ENCODE measurements at places on chromosomes 4 and X.

DNA sequence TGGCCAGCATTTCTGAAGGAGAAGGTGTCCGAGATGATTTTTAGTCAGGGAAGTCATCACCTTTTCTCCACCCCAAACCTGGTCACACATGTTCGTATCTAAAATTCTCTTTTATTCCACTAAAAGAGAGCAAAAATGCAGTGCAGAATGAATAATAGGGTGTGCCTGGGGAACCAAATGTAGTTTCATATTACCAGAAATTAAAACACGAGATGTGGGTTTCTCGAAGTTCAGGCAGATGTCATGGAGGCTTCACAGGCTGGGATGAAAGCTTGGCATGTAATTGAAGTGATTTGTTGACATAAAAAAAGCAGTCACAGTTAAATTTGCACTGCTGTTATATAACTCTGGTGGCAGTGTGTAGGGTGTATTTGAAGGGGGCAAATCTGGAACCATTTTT, 165.5 kb upstream of the PDE5A start:
- no peak for DNase-seq

DNA sequence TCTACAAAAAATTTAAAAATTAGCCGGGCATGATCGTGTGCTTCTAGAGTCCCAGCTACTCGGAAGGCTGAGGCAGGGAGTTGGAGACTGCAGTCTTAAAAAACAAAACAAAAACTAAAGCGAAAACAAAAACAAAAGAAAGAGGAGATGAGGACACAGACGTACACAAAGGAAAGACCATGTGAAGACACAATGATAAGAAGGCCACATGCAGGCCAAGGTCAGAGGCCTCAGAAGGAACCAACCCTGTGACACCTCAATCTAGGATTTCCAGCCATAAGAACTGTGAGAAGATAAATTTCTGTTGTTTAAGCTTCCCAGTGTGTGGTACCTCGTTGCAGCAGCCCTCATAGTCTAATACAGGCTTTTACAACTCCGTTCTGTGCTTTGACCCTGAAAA, 177.0 kb upstream of the ATP6AP2 start:
- no peak for DNase-seq

DNA sequence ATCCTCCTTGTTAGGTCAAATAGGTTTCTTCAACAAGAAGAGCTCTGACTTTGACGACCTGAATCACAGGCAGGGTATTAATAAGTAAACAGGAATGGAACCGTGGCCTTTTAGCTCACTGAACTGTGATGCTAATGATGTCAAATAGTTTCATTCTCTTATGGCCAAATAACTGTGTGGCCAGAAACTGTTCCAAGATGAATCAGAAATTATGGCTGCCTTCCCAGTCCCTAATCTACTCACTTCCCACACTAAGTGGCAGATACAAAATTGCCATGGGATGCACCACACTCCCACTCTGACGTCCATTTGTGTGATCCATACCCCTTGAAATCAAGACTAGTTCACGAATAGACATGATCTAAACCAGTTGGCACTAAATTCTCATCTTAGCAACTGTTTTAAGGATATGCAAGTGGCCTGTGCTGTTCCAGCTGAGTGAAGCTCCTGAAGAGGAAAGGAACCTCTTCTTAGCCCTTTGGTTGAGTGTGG, 455.4 kb downstream of the IL15 start:
- DNase-seq, result no peak

DNA sequence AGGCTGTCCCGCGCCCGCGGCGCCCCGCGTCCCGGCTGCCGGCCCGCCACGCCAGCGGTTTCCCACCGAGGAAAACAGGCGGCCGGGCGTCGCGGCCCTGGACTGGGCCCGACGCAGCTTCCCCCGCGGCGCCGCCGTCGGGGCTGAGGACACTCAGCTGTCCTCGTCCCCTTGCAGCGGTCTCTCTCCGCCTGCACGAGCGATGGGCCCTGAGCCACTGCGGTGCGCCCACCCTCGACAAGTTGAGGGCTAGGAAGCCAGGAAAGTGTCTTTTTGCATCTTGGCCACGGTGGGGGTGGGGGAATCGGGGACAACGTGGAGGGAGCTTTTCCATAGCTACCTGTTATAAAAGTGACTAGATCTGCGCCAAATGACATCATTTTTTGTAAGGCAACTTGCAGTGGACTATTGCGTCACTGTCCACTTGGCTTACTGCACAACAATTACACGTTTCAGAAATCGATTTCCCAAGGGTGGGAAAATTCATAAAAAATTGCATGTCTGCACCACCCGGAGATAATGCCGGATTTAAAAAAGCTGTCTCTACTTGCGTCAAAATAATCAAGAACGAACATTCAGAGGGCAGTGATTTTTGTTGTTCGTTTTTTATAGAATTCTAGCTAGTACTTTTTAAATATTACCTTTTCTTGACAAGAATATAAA, 1.1 kb downstream of the KLHL15 start:
- no peak for DNase-seq

- DNase-seq, result no peak
Observed at GRCh38 chrX:25737540-25737939, 400.6 kb upstream of the MAGEB18 start.

DNA sequence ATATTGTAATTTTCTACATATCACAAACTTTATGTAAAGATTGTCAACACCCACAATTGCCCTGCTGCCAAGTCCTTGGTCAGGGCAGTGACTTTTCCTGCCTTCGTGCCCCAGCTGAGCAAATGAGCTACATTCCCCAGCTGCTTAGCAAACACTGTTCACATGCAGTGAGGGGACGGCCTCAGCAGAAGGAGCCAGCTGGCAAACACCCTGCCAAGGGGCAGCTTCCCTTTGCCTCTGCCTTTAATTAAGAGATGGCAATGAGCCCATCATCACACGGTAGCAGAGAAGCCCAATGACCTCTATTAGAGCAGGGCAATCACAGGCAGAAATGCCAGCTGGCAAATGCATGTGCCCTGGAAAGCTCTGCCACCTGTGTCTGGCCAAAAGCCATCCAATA, 253.4 kb downstream of the EPHA5 start:
- no peak for DNase-seq

GRCh38 chr4:172352356-172352755, 539.2 kb downstream of the GALNTL6 start:
- DNase-seq, result no peak

- no peak for DNase-seq
Observed at GRCh38 chrX:48573690-48574269, 504 bp upstream of the RBM3 start.

DNA sequence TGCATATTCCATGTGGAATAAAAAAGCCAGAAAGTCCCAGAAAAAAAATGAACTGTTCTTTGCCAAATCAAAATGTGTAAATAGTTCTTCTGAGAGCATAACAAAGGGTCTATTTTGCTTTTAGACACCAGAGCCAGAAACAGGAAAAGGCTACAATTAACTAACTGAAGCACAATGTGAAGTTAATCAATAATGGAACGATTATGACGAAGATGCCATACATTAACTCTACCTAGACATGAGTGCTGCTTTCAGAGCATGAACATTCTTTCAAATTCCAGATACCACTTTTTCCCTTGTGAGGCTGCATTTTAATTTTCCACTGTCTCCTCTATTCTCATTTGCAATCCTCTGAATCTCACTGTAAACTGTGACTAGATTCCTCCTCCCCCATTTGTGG, 48.7 kb upstream of the PHOX2B start:
- no peak for DNase-seq

DNA sequence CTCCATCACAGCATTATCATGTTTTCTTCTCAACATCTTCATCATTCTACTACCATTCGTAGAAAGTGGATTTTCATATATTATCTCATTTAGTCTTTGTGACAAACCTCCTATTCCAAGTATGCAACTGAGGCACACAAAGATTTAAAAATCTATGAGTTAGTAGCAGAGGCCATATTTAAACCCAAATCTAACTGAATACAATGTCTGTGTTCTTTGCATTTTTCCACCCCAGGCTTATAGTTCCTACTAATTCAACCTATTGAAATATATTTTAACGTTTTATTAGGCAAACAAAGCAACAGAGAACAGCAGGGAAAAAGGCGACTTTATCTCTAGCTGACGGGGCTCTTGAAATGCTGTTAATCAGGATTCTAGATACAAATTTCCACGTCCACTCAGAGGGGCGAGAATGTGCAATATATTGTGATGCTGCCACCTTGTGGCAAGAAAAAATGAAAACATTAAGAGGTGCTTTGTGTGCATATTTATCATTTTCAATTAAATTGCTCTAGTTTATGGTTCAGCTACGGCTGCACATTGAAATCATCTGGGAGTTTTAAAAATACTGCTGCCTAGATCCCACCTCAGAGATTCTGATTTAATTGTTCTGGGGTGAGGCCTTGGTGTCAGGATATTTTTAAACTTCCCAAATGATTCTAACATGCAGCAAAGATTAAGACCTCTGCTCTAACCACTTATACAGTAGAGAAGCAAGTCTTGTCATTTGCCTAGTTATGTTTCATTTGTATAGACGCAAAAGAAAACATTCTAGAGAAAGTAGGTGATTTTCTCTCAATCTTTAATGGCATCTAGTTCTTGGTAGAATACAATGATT, 315.9 kb downstream of the MAPK10 start:
- peak; percentile 6 for DNase-seq

- DNase-seq, result no peak
Observed at GRCh38 chrX:135505351-135505750, 15.1 kb upstream of the INTS6L start.

DNA sequence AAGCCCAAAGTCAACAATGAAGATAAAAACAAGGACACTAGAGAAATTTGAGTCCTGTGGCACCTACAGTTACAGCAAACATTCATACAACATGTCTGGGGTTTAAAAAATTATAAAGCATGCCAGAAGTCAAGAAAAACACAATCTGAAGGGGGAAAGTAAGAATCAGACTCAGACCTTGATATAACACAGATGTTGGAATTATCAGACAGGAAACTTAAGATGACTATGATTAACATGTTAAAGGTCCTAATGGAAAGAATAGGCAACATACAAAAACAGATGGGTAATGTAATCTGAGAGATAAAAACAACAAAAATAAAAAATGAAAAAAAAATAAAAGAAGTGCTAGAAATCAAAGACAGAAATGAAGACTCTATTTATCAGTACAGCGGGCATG, 446.5 kb downstream of the SPRY1 start:
- DNase-seq, result no peak

DNA sequence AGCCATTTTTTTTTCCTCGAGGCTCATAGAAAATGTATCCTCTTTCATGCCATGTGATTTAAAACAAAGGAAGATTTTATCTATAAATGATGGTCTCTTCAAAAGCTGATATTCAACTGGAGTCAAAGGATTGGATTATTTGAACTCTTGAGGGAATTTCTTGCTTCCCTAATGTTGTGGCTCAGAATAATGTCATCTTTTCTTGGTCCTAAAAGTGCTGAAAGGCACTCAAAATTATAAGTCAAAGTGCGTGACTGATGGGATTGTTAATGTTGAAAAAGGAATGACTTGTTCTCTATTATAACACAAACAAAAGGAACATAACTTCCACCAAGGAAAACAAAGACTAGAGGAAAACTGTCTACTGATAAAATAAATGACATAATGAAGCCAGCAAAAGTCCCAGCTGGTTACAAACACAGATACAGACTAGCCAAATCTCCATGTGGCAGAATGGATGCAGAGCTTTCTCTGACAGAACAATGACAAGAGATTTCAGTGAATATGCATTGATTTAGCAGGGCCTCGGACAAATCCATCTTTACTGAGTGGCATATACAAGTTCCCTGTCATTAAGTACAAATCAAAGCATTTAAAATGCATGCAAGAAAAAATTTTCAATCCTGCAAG, 552.6 kb downstream of the GBA3 start:
- DNase-seq, result no peak

DNA sequence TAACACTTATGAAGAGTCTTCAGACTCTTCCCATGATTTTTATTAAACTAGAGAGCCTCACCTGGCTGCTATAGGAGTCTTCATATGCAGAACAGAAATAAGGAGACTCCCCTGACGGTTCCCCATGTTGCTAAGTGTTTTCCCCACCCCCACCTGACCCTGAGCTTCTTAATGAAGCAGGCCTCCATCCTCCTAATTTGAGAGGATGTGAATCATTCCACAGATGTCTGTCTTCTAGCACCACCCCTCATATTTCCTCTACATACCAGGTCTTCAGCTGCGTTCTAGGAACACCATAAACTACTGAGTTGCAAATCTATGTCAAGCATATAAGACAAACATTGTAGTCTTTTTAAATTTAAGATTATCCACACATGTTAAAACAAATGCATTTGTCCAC, 36.9 kb downstream of the RP2 start:
- peak; percentile 3 for DNase-seq

GRCh38 chrX:10574663-10575062, 45.7 kb downstream of the MID1 start:
- no peak for DNase-seq

GRCh38 chr4:116501954-116502353, 583.4 kb downstream of the TRAM1L1 start:
- no peak for DNase-seq

- DNase-seq, result no peak
Observed at GRCh38 chrX:151983186-151983585, 8.7 kb upstream of the GABRE start.

DNA sequence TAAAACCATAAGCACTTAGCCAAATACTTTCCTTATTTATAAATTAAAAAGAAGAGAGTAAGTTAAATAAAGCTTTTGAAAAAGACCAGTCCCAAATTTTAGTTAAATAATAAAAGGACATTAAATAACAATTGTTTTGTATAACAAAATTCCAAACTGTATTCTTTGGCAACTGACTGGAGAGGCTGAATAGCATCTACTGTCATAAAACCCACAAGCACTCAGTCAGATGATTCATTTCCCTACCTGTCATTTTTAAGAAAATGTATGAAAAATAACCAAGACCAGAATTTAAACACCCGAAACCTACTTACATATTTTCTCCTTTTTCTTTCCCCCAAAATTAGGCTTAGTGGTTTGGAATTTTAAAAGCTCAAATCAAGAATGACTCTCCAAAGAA, 32.5 kb upstream of the SMIM10L2A start:
- DNase-seq, result no peak

DNA sequence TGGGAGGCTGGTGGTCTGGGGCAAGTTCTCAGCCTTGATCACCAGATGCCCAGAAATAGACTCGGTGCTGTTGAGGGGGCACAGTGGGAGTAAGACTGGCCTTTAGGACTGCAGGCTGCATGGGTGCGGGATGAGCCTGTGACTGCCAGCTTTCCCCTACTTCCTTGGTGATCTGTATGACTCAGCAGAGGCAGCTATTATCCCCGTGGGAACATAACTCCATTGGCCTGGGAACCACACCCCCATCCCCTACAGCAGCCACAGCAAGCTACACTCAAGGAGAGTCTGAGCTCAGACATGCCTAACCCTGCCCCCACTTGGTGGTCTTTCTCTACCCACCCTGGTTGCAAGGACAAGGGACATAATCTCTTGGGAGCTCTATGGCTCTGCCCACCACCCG, 20.6 kb downstream of the CLIC2 start:
- no peak for DNase-seq

- DNase-seq, result no peak
Observed at GRCh38 chr4:177196615-177197014, 113.1 kb upstream of the NEIL3 start.

DNA sequence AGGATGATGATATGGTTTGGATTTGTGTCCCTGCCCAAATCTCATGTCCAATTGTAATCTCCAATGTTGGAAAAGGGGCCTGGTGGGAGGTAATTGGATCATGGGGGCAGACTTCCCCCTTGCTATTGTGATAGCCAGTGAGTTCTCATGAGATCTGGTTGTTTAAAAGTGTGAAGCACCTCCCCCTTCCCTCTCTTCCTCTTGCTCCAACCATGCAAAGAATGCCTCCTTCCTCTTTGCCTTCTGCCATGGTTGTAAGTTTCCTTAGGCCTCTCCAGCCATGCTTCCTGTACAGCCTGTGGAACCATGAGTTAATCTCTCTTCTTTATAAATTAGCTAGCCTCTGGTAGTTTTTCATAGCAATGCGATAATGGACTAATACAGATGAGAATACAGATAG, 19.7 kb upstream of the ALG13 start:
- no peak for DNase-seq
